MCF 10A (cell line): ENCODE measurements at places on chromosomes 4 and X. TPM values are rescaled to one million over a fixed set of nuclear protein-coding genes. Genes with fewer than 3 reads are reported as not detected.

SSX2 gene
- not detected in 2 replicates for total RNA-seq

STATH gene
- total RNA-seq: not detected in 2 replicates

ETDB gene
- not detected in 2 replicates for total RNA-seq

OSTC gene
- total RNA-seq: 175 and 214 TPM in 2 replicates

PRRG3 gene
- not detected in 2 replicates for total RNA-seq

GAGE12J gene
- not detected in 2 replicates for total RNA-seq

DNA sequence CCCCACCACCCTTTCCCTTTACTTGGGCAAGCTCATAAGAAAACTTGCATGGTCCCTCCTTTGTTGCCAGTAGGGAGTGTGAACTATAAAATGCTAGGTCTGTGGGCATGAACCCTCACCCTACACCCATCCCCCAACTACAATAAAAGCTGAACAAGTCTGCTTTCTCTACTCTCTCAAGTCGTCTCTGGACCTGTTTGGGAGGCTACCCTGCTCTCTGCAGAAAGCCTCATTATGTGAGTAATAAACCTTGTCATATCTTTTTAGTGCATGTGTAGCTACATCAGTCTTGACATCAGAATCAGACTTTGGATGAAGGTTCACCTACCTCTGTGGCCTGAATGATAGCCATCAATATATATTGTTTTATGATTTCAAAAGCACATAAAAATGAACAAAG, 155.4 kb upstream of the FAM241A start:
- no peak for DNase-seq

- DNase-seq: no peak
These were observed 956.7 kb downstream of the GLUD2 start for GRCh38 chrX:122004127-122004526.

DNA sequence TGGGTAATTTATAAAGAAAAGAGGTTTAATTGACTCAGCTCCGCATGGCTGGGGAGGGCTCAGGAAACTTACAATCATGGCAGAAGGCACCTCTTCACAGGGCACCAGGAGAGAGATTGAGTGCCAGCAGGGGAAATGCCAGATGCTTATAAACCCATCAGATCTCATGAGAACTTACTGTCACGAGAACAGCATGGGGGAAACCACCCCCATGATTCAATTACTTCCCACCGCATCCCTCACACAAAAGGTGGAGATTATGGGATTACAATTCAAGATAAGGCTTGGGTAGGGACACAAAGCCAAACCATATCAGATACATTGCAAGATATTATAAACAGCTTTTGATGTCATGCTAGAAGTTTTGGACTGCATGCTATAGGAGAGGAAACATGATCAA, 204.3 kb downstream of the VEGFC start:
- no peak for DNase-seq

DNA sequence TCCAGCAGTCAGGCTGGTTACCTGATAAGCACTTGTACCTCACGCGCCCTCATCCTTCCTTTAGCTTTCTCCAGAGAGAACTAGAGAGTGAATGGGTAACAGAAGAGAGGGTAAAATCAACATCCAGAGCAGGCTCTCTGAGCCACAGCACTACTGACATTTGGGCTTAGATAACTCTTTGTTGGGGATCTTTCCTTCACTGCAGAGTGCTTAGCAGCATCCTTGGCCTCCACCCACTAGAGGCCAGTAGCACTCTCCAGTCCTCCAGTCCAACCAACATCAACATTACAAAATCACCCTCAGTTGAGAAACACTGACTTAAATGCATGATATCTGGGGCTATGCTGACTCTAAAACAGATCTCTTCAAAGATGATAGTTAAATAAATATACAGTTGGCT, 220.7 kb downstream of the TACR3 start:
- DNase-seq: no peak

DNA sequence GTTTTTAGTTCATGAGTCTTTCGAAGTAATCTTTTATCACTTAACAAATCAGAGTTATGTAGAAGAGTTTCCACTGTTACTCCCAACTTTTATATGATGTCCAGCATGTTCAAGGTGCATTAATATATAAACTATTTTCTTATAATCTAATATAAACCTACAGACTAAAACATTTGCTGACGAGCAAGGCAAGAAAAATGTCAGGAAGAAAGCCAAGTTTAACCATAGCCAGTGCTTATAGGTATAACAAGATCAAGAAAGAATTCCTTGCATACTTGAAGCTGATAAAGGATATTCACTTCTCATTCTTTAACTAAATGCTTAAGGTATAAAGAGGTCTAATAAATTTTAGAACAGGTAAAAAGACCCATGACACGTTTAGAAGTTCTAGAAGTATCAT, 167.7 kb downstream of the NPNT start:
- DNase-seq: no peak
